NCI-H510A treated with DMSO at 0.1 percent for 48 hours (cell line): ENCODE measurements at places on chromosomes 5 and 9.

DNA sequence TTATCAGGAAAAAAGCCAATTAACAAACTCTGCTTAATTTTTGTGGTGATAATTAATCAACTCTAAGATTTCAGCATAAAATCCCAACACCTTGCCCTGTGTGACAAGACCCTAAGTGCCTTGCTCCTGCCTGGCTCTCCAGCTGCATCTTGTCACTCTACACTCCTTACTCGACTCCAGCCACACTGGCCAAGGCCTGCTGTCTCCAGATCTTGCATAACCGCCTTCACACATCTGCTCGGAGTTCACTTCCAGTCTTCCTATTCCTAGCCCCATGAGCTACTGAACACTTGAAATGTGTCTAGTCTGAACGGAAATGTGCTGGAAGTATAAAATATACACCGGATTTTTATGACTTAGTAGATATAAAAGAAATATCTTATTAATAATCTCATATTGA lies 259.6 kb downstream of the EPB41L4A start:
- no peak for DNase-seq

GRCh38 chr5:22319798-22320197 lies 533.3 kb downstream of the CDH12 start:
- no peak for DNase-seq

- no peak for DNase-seq
Measured at GRCh38 chr5:145341842-145342241, 493.3 kb downstream of the PRELID2 start.

- DNase-seq = no peak
Measured at GRCh38 chr5:51271261-51271660, 112.0 kb upstream of the ISL1 start.

DNA sequence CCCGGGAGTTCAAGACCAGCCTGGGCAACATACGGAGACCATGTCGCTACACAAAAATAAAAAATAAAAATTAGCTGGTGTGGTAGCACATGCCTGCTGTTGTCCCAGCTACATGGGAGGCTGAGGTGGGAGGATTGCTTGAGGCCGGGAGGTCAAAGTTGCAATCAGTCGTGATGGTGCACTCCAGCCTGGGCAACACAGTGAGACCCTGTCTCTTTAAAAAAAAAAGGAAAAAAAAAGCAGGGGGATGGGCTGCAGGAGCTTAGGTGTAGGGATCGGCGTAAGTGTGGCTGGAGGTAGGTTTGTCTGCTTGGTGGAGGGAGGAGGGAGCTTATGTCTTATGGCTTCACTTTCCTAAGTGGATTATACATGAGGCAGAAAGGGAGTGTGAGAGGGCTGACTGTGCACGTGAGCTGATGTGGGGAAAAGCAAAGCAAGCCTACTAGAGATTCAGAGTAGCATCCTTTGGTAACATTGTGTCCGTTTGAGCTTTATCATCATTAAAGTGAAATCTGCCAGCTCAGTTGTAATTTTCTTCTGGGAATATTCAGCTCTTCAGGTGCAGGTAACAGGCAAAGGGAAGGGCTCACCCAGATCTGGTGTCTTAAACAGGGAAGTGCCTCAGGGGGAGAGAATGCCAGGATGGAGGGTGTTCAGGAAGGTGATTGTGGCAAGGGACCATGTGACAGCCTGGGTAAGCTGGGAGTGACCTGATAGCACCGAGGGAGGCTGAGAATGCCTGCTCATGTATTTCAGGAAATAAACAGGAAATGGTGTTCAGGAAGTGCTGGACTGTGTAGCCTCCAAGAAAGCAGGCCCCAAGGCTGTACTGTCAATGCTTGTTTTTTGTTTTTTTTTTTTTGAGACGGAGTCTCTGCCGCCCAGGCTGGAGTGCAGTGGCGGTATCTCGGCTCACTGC lies 17.6 kb upstream of the SETX start:
- DNase-seq = no peak

GRCh38 chr9:128323212-128323730 lies 632 bp downstream of the COQ4 start:
- no peak for DNase-seq

DNA sequence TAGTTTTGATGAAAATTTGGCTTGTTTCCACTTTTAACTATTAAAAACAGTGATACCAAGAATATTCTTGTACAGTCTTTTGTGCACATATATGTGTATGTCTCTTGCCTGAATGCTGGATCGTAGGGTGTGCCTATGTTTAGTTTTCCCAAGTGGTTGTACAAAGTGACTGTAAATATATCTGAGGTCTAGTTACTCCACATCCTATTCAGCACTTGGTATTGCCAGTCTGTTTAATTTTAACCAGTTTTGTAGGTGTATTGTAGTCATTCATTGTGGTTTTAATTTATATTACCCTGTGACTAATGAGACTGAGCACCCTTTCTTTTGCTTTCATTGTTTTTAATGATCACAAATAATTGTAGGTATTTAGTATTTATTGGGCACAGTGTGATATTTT lies 17.8 kb downstream of the RCL1 start:
- DNase-seq = no peak

GRCh38 chr9:35179347-35180280 lies 17.8 kb downstream of the UNC13B start:
- DNase-seq = no peak

DNA sequence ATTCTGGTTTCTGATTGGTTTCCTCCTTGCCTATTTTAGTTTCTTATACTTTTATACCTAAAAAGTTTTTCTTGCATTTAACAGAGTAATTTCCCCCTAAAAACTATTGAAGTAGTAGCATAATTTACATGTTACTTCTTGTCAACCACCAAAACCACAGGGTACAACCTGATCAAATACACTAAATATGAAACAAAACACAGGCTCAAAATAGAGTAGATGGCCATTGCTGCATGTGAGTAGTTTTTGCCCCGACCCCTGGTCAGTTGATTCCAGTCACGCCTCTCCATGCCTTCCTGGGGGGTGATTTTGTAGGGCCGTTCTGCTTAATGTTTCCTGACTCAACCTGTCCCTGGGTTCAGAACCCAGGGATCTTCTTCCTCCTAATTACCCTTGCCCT lies 101.8 kb downstream of the TLE4 start:
- no peak for DNase-seq

- DNase-seq = no peak
Measured at GRCh38 chr9:30591461-30591860, 1793.0 kb upstream of the ACO1 start.

DNA sequence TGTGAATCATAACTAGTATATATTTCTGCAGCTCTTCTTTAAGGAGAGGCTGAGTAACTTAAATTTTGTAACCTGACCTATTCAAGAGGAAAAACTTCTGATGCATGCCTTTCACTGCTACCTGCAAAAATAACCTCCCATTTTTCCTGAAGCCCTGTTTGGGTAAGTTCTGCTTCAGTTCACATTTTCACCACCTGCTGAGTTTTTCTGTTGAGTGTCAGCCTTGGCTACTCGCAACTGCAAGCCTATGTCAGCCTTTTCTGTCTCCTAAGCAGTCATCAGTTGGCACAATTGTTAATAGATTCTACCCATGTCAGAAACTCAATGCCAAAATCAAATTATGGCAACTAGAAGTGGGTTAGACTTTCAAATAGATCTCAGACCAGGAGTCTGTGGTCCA lies 8.2 kb upstream of the TNFAIP8 start:
- DNase-seq = no peak

GRCh38 chr5:137032929-137033328 lies 466.2 kb downstream of the SPOCK1 start:
- no peak for DNase-seq

- DNase-seq = no peak
Measured at GRCh38 chr5:851076-851475, 290 bp upstream of the ZDHHC11 start.

- DNase-seq = no peak
Measured at GRCh38 chr9:129650680-129651235, 8.8 kb upstream of the ASB6 start.

GRCh38 chr5:108623826-108624225 lies 123.9 kb upstream of the FER start:
- no peak for DNase-seq

DNA sequence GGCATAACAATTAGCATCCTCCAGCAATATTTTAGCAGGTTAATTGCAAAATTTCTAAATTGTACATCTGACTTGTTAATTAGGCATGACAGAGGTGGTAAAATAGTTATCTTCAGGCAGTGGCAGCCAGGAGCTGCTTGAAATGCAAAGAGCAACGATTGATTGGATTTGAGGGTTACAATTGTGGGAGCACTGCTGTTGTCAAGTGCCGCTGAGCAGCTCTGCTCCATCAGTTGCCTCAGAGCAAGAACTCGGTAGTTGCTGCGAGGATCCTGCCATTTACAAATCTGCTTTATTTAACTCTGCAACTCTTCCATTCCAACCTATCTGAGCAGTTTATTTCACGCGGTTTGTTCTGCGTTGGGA lies 12.6 kb downstream of the PBX3 start:
- DNase-seq = peak; percentile 66

DNA sequence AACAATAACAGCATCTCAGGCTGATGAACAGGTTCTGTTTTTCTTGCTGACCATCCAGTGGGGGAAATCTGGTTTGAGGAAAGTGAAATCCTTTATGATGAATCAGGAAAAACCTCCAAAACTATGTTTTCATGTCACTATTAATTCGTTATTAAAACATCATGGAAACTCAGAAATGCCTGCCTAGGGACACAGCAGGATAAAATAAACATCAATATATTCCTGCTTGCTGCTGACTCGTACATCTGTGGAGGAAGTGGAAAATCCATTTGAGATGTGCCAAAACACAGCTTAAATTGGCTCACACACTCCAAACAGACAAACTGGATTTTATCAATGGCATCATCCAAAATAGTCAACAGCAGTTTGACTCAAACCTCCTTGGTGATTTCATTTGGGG lies 53.0 kb downstream of the TEK start:
- DNase-seq = no peak

GRCh38 chr5:177303925-177304391 lies 359 bp downstream of the PRELID1 start:
- no peak for DNase-seq

GRCh38 chr5:36238502-36239295 lies 3.0 kb downstream of the NADK2 start:
- DNase-seq = no peak

DNA sequence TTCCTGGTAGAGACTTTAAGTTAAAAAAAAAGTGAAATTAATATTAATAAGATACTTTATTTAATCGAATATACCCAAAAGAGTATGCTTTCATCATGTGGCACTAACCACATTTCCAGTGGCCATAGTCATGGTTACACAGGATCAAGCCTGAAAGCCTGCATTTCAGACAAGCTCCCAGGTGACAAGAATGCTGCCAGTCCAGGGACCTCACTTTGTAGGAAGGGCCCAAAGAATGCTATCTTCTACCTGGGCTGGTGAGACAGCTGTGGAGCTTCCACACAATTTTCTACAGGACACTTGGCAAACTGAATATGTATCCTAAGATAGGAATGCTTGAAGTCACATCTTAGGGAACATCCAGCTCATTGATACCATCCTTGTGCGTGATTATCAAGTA lies 203.8 kb downstream of the AUH start:
- DNase-seq = no peak

- DNase-seq = peak; percentile 11
Measured at GRCh38 chr5:173331956-173332479, 3.8 kb upstream of the STC2 start.

GRCh38 chr9:83304686-83305085 lies 233.5 kb downstream of the FRMD3 start:
- DNase-seq = no peak

GRCh38 chr9:5762421-5762820 lies 70.5 kb downstream of the ERMP1 start:
- no peak for DNase-seq

DNA sequence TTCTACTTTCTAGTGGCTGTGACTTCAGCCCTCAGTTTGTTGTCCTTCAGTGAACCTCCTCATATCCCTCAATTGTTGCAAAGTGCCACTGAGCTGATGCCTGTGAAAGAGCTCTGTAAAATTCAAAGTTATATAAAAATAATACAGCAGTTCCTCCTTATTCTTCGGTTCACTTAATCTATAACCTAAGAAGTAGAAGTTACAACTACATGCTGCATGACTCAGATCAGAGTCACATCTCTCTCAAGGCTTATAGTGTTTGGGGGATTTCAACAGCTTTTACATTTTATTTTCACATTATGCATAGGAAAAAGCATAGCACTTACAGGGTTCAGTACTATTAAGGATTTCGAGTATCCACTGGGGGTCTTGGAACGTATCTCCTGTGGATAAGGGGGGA lies 25.1 kb upstream of the GCNT1 start:
- no peak for DNase-seq

DNA sequence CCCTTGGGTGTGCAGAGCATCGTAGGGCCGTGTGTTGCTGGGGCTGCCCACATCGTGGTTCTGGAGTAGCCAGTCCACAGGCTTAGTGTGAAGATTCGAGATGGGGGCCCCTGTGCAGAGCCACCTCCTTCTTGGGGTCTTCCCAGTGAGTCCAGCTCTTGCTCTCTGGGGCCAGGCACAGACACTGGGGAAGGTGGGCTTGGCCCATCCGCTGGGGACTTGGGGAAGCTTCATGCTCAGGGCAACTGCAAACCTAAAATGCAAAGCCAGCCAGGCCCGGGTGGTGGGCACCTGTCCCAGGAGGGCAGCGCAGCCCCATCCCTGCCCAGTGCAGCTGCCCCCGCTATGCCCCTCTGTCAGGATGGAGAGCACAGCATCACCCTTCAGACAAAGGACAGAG lies 46.4 kb upstream of the LRRC14B start:
- DNase-seq = no peak

GRCh38 chr9:1273859-1274258 lies 223.7 kb downstream of the DMRT2 start:
- DNase-seq = no peak

GRCh38 chr5:81924442-81924841 lies 47.4 kb upstream of the ATG10 start:
- no peak for DNase-seq

- peak; percentile 4 for DNase-seq
Measured at GRCh38 chr5:175778951-175779503, 92.4 kb upstream of the CPLX2 start.

DNA sequence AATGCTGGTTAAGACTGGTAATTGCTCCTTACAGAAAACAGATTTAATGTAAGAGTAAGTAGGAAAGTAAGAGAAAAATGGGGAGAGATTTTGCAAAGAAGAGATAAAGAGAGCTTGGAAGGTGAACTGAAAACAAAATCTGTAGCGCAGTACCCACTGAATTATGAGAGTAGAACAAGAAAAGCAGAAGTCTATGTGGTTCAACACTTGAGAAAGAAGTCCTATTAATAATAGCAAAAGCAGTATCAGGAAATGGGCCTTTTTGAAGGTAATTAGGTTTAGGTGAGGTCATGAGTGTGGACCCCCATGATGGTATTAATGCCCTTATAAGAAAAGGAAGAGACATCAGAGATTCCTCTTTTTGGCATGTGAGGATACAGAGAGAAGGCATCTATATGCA lies 460.6 kb downstream of the CETN3 start:
- DNase-seq = no peak

- DNase-seq = no peak
Measured at GRCh38 chr9:115275753-115276152, 157.8 kb upstream of the TNC start.

GRCh38 chr9:83642793-83643192 lies 19.9 kb downstream of the IDNK start:
- no peak for DNase-seq

GRCh38 chr9:99070681-99071080 lies 34.2 kb upstream of the TGFBR1 start:
- DNase-seq = no peak
